Globus pallidus (tissue), 1 donor: ENCODE measurements at places on chromosomes 11 and 22.

DNA sequence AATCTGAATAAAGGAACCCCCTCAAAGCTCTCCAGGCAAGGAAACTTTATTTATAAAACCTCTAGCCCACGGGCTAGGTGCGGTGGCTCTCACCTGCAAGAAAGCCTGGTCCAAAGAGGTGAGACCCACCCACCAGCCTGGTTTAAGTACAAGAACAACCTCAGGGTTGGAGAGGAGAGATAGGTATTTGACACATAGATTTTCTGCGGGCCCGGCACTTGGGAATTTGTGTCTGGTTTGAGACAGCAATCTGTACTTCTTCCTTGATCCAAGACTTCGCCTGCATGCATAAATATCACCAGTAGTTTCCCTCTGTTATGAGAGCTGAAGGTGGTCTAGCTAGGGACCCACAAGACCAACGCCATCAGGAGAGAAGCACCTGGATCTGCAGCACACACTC, 73.2 kb upstream of the CAPRIN1 start:
- DNase-seq, result no peak

GRCh38 chr11:1162491-1163311, 4.9 kb downstream of the MUC5AC start:
- no peak for DNase-seq

GRCh38 chr11:117761993-117762392, 35.0 kb downstream of the DSCAML1 start:
- no peak for DNase-seq

DNA sequence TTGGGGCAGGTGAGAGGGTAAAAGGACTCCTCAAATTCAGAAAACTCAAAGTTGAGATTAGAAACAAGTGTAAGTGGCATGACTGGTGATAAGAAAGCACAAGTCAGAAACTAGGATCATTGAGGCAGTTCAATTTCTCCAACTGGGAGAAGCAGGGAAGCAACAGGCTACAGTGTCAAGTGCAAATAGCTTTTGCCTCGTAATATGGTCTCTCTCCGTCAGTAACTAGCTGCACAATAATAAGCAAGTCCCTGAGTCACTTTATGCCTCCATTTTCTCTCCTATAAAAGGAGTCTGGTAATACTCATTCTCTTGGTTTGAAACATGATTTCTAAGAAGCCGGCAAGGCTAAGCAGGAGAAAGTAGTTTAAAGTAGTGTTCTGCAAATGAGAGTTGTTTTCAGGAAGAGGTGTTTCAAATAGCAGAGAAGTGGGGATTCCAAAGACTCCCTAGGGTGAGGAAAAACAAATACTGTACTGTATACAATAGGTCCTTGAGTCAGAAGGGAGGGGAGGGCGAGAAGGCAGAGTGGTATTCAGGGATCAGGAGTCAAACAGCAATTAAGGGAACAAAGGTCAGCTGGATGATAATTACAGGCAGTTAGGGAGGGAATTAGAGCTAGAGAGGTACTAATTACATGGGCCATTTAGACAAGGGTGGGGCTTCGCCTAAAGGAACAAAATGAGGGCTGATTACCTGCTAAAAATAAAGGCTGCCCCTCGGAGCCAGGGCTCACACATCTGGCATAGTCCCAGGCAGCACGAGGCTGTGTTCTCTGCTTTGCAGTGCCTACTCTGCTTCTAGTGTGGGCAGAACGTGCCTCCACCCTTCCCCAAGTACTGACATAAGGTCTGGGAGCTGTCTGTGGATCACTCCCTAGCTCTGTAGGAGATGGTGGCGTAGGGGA, 96.0 kb upstream of the BDNF start:
- DNase-seq, result no peak

- no peak for DNase-seq
Measured at GRCh38 chr22:21971858-21972275, 10.7 kb downstream of the TOP3B start.

DNA sequence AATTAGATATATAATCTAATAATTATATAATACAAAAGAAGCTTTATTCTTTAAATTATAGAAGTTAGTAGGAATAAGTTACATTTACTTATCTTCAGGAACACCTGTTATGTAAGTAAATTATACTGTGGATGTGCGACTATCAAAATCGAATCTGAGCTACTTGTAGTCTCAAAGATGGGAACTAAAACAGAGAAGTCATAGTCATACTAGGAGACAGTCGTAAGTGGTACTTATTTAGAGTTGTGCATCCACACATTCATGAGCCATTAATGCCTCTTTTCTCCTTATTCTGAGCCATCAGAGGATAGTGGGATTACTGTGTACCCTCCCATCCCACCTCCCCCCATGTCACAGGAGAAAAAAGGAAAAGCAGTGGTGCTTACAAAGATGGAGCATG, 114.4 kb downstream of the CADM1 start:
- DNase-seq, result no peak

- DNase-seq, result no peak
Measured at GRCh38 chr22:42645341-42645937, 3.8 kb downstream of the CYB5R3 start.
